ENCODE measurements at places on chromosomes 11 and 22.

DNA sequence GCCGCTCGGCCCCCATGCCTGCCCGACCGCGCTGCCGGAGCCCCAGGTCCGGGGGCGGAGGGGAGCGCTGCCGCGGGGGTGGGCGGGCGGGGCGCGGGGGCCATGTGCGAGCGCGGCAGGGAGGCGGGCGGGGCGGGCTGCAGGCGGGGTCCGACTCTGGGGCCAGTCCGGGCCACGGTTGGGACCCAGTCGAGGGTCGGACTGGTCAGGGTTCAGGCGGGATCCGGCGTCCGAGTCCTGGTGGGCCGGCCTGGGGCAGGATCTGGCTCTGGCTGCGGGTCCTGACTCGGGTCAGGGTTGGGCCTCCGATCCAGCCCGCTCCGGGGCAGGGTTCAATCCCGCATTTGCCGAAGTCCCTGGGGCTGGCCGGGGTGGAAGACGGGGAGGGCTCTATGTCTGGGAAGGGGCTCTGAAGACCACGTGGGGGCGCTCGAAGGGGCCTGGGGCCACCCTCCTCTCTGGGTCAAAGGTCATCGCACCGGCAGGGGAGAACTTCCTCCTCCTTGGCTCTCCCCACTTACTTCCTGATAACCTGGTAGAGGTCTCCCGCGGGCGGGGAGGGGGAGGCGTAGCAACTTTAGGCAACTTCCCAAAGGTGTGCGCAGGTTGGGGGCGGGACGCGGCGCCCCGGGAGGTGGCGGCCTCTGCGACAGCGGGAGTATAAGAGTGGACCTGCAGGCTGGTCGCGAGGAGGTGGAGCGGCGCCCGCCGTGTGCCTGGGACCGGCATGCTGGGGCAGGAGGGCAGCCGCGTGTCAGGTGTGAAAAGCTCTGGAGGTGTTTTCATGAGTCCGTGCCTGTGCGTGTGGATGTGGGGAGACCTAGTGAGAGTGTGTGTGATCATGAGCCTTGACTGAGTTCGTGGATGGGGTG, 603 bp downstream of the ESRRA start:
- DNase-seq, result peak; percentile 19

DNA sequence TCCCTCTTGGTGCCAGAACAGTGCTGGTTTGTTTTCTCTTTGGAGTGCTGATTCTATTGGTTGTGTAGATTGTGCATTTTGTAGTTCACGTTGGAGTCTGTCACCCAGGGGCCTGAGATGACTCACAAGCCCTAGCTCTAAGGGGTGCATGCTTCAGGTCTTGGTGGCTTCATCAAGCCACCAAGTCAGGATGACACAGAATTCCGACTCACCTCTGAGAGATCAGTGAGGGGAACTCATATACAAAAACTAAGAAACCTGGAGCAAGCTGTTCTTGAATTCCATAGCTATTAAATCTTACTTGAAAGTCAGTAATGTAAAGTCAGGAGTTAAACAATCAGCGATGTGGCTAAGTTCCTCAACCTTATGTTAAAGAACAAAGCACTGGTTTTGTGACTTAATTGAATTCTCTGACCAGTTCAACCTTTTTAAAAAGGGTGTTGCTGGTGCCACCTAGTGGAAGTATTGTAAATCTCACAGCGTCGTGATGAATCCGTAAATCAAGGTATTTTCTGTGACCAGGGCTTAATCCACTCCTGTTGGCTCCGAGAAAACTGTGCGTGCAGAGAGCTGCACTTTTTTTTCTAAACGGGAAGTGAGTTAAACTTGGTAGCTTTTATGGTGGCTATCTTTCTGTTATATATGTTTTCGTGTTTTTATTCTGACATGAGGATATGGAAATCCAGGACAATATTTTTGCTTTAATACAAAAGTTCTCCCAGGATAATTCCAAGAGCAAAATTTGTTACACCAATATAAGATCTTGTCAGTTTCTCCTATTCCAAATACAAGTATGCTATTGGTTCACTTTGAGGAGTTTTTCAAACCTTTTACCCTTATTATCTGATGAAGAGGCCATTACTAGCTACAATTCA, 14.6 kb downstream of the MMP13 start:
- DNase-seq, result peak; percentile 76

- no peak for DNase-seq
These were observed 22.4 kb upstream of the C11orf96 start for GRCh38 chr11:43919852-43920597.

DNA sequence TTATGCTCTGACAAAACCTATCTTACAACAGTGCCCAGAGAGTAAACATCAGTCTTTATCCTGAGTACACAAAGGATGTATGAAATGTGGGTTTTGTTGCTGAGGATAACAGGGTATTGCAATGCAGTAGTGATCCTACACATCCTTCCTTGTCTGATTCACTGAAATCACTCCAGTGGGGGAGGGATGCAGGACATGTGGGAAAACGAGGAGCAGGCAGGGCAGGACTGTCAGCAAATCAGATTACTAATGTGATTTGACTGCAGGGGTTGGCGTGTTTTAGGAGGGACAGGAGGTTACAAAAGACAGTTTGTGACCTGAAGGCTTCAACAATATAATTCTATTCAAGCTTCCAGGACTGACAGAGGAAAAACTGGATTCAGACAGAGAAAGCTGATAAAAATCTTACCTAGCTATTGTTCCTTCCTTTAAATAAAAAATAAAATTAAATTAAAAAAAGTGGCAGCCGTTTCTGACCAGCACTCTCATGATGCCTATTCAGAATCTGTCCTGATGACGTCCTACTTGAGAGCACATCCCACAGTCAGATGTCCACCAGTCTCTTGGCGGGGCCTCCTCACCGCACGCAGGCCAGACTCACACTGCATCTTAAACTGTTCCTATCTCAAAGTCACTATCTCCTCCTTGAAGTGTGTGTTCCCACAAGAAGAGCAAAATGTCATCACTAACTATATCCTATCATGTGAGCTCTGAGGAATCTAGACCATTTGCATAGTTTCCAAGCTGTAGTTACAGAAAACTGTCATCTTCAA, 50.6 kb upstream of the MN1 start:
- DNase-seq, result no peak

DNA sequence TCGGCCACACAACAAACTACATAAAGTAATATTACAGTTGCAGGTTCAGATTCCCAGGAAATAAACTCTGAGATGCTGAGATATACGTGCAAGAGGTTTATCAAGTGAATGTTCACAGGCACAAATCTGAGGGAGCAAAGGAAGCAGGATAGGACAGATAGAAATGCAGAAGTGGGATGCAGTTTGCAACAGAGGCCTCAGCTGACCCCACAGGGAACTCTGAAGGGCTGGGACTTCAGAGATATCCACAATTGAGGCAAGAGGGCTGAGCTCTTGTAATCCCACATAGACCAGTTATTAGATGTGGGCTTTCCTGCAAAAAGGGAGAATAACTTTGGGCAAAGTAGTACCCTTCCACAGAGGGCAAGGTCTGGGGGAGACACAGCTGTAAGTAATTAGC, 25.4 kb upstream of the ARHGAP20 start:
- DNase-seq, result no peak

- DNase-seq, result no peak
These were observed 35.0 kb downstream of the BBOX1 start for GRCh38 chr11:27075655-27076054.

GRCh38 chr11:2189938-2190656, 18.5 kb upstream of the TH start:
- DNase-seq, result no peak

DNA sequence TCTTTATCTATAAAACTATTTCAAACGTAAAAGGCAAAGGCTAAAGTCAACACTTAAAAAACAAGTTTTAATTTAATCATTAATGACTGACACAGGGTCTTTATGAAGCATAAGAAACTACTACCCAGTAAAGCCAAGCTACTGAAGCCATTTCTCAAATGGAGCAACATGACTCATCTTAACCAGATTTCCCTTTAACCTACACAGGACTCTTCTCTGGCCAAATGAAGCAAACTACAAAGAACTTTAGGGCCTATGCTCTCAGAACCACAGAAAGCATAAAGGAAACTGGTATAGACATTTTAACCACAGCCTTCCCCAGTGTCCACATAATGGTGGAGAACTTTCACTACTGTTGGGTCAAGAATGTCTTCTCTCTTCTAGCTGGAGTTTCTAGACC, 34.7 kb downstream of the ALG9 start:
- DNase-seq, result peak; percentile 67

DNA sequence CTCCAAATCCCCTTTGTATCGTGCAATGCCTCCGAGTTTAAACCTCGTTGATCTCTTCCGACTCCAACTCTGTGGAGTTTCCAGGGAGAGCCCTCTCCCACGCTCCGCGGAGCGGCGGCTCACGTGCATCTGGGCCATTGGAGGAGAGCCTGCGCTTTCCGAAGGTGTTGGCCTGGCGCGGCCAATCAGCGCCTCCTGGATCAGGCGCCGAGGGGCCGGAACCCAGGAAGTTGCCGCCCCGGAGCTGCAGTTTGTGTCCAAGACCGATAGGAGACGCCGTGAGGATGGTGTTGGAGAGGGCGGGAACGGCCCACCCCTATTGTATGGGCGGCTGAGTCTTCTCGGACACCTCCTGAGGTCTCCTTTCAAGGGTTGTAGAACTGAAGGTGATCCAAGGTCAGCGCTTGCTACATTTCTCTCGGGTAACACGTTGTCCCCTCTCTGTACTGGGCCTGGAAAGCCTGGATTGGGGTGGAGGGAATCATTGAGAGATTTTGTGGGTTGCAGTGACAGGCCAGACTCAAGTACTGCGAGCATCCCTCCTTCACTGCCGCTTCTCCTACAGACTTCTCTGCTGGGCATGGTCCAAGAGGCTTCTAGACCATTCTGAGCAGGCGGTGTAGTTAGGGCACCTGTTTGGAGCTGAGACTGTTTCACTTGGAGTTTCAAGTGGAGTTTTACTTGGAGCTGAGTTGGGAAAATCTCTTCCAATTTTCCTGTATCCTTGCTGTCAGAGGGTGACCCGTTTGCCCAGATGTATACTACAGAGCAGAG, 1.7 kb downstream of the ADAMTS15 start:
- DNase-seq, result peak; percentile 88

GRCh38 chr11:109016724-109017123, 351.9 kb downstream of the DDX10 start:
- no peak for DNase-seq

- no peak for DNase-seq
These were observed 165.8 kb upstream of the NARS2 start for GRCh38 chr11:78740199-78741071.

GRCh38 chr11:18011633-18012032, 1.2 kb downstream of the SERGEF start:
- DNase-seq, result no peak

DNA sequence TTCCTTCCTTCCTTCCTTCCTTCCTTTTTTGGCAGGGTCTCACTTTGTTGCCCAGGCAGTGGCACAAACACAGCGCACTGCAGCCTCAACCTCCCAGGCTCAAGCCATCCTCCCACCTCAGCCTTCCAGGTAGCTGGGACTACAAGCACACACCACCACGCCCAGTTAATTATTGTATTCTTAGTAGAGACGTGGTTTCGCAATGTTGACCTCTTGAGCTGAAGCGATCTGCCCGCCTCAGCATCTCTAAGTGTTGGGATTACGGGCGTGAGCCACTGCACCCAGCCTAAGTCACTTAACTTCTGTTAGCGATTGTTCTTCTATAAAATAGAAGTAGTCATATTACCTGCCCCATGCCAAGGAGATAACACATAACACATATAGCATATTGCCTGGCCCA, 2.8 kb upstream of the SYTL2 start:
- no peak for DNase-seq

DNA sequence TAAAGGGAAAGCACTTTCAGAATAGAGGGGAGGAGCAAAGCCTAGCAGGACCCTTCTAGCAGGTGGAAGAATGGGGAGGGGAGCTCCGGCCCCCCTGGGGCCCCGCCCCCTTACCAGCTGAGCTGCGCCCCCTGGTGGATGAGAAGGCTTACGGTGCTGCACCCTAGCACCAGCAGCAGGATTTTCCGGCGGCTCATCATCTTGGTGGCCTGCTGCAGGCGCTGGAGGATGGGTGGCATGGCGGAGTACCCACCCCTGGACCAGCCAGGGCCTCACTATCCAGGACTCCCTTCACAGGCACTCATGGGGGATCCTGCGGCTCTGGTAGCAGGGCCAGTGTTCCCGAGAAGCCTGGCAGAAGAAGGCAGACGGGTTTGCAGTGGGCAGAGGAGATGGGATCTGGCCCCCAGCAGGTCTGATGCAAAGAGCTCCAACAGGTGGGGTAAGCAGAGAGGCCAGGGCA, 3.8 kb downstream of the GAL3ST3 start:
- peak; percentile 69 for DNase-seq

DNA sequence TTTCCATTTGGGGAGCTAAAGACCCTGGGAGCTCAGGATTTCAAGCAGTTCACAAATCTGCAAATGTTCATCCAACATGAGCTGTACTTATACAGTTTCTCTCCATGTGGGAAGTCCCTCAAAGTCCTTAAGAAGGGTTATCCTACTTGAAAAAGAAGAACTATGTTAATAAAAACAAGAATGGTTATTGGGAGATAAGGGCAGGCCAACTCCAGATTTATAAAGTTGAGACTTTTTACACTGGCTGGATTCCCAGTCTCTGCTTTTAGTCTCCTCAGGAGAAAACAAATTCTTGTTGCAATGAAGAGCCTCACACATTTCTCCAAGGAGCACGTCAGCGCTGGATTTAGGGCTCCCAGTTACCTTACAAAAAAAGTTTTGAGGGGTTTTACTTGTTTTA, 34.2 kb upstream of the CTTN start:
- peak; percentile 17 for DNase-seq

GRCh38 chr11:23991165-23991539, 505.7 kb upstream of the LUZP2 start:
- peak; percentile 65 for DNase-seq

DNA sequence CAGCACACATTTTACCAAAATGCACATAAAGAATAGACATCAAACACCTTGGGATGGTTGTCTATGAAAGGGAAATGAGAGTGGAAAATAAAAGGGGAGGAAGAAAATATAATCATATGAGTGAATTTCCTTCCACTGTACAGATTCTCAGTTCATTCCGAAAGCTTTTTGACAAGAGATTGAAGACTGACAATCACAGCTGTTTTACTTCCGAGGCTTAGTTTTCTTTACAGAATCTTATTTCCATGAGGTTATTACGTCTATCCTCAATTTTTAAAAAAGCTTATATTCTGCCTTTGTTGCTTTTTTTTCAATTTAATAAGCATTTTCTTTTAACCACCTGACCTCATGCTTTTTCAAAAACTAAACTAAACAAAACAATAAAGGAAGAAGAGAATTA, 12.8 kb upstream of the NNMT start:
- DNase-seq, result no peak

- DNase-seq, result no peak
These were observed 23.7 kb downstream of the HTR3B start for GRCh38 chr11:113928311-113928710.

GRCh38 chr11:27705873-27706820, 5.9 kb upstream of the BDNF start:
- no peak for DNase-seq

- DNase-seq, result no peak
These were observed 79.0 kb downstream of the BUD13 start for GRCh38 chr11:116693593-116694348.

Measured in astrocyte of the spinal cord (primary cell).